ENCODE measurements at places on chromosomes 4 and X. TPM values are rescaled to one million over a fixed set of nuclear protein-coding genes. Genes with fewer than 3 reads are reported as not detected.

Gene TEX13D
- not detected for total RNA-seq

Gene DCTD
- total RNA-seq = 116 TPM

DNA sequence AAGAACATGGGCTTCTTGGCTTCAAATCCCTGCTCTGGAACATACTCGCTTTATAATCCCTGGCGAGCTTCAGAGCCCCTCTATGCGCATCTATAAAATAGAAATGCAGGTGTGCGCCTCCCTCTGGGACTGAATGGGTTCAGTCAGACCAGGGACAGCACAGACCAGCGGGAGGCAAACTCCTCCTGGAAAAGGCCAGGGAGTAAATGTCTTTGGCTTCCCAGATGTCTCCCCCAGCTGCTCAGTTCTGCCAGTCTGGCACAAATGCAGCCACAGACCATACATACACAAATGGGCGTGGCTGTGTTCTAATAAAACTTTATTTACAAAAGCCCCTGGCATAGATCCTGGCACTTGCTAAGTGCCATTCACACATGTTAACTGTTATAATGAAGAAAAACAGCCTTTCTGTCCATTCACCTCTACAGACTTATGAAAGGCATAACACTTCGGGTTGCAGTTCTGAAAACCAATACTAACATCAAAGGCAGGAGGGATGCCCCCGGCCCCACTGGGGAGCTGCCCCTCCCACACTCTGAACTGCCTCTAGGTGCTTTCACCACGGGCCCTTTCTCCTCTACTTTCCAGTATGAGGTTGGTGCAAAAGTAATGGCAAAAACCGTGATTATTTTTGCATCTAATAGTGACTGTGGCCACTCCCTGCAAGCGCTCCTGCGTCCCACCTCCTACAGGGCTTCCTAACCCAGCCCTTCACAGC lies 4.6 kb downstream of the JAKMIP1 start:
- no peak for DNase-seq

DNA sequence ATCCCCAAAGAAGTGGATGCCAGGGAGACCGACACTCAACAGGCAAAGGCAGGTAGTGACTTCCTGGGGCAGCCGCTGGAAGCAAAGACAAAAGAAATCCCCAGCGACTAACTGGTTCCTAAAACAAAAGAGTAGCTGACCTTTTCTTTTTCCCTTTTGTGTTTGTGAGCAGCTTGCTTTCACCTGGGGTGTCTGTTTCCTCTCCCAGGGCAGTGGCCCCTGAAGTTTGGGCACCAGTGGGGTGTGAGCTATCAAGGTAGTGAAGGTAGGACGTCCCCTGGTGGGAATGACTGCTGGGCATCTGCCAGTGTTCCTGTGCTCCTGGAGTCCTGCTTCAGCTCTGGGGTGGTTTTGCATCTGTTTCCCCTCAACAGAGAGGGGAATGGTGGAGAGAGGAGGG lies 41.6 kb upstream of the STIM2 start:
- DNase-seq = no peak

DNA sequence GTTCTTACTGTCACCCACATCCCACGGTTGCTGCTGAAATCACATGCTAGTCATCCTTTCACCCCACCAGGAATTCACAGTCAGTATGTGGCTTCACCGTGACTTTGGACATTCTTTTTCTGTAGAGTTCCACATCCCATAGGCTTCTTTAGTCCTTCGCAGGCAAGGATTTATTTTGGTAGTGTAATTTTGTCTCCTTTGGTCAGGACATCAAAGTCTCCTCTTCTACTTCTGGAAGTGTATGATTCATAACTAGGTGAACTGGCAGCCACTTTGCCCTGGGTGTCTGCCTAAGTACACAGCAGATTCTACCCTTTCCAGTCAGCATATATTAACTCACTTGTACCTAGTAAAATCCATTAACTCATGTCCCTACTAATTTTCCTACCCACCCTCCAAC lies 38.3 kb upstream of the MMAA start:
- no peak for DNase-seq

Measured in H4 (cell line).